Heart right ventricle (tissue), 16 donors: ENCODE measurements at places on chromosomes 3 and 15.

GRCh38 chr3:171954690-171955383 lies 84.5 kb upstream of the FNDC3B start:
- DNase-seq, result no peak

- DNase-seq, result no peak
Observed at GRCh38 chr15:38425269-38425668, 28.7 kb upstream of the FAM98B start.

- no peak for DNase-seq
Observed at GRCh38 chr3:30659270-30660130, 53.1 kb downstream of the TGFBR2 start.

DNA sequence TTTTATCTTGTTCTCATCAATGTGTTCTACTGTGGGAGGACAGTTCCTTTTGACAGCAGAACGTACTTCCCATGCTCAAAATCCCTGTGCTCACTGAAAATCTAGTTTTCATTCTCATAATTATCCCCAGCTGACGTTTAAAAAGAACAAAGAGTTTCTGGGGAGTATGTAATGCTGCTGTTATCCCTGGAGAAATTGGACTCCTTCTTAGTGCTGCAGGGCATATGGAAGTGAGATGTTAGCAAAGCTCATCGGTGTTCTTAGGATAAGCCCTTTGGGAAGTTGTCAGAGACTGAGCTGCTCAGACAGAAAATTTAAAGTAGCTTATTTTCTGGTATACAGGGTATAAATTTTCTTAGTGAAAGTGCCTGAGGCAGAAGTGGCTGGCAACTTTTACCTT lies 66.5 kb downstream of the CDAN1 start:
- DNase-seq, result no peak

GRCh38 chr3:152103257-152103656 lies 165.5 kb upstream of the MBNL1 start:
- no peak for DNase-seq

GRCh38 chr3:45759851-45760250 lies 36.5 kb downstream of the SLC6A20 start:
- DNase-seq, result no peak

DNA sequence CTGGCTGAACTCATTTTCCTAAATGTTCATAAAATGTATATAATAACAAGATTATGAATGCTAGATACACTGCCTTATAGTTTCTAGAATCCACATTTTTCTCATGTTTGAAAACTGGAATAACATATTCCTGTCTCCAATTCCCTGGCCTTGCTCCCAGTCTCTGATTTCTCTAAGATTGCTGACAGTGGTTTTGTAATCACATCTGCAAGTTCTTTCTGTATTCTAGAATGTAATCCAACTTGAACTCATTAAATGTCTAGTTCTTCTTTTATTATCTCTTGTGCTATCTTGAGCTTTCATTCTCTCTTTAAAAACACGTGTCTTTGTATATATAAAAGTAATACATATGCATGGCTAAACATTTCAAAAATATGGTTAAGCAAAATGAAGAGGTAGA lies 215.2 kb upstream of the ADAMTS9 start:
- DNase-seq, result no peak
